Left renal cortex interstitium (tissue), 4 donors: ENCODE measurements at places on chromosomes 11 and 22. TPM values are rescaled to one million over a fixed set of nuclear protein-coding genes. Genes with fewer than 3 reads are reported as not detected.

ACAD8 gene
- polyA plus RNA-seq: 36.2 TPM

DNA sequence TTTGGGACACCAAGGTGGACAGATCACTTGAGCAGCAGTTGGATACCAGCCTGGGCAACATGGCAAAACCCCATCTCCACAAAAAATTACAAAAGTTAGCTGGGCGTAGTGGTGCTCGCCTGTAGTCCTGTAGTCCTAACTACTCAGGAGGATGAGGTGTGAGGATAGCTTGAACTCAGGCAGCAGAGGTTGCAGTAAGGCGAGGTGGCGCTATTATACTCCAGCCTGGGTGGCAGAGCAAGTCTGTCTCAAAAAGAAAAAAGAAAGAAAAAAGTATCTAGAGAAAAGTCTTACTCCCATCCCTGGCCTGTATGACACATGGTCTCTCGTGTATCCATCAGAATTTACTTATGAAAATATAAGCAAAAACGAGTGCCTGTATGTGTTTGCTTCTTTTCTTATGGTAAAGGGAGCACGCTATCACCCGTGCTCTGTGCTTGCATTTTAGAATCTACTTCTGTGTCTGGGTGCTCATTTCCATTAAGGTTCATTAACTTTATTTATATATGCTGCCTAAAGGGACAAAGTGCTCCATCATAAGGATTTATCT, 15.4 kb upstream of the CPT1A start:
- no peak for DNase-seq

OR51E2 gene
- polyA plus RNA-seq: 0.82 TPM

NAALAD2 gene
- polyA plus RNA-seq: 22.7 TPM

SPI1 gene
- polyA plus RNA-seq: 5.5 TPM
